ENCODE measurements at places on chromosomes 2 and 18.

GRCh38 chr2:29082804-29083495 is 8.6 kb upstream of the PCARE start:
- no peak for DNase-seq

GRCh38 chr2:21643180-21643579 is 519.4 kb downstream of the TDRD15 start:
- DNase-seq: no peak

GRCh38 chr2:170848587-170848986 is 31.9 kb downstream of the GAD1 start:
- DNase-seq: no peak

DNA sequence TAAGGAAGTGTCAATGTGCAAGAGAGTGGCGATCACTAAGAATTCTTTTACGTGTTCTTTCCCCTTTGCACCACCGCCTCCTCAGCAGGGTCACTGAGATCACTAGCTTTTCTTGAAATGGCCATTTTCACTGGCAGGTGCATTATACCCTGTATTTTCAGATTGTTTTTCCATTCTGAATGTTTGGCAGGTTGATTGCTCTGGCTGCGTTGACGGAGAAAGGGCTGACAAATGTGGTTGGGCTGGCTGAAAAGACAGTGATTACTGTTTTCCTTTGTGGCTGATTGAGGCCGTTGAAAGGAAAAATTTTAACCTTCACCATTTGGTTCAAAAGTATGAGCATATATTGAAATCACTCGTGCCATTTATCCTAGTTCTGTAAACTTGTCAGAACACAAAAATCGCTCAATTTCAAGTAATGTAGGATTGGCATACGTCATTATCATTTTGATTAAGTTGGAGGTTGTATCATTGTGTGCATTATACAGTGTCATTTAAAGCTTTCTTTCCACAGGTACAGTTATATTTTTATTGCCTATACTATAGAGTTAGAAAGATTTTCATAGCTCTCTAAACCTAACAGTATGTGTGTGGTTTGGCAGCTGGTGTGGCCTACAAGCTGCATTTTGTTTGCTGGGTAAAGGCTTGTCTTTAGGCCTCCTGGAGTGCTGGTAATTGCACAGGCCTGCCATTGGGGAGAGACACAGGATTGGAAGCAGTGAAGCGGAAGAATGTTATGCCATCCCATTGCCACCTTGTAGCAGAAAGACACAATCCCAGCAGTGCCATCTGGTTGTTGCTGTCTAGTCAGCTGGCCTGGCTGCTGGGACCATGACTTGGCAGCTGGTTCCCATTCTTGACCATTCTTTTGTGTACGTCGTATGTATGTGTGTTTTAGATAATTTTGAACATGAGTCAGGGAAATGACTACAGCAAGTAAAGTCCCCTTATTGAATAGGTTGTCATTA is 36.7 kb downstream of the DYNC1I2 start:
- DNase-seq: no peak

GRCh38 chr2:207528980-207529329 is 807 bp upstream of the CREB1 start:
- peak; percentile 50 for DNase-seq

DNA sequence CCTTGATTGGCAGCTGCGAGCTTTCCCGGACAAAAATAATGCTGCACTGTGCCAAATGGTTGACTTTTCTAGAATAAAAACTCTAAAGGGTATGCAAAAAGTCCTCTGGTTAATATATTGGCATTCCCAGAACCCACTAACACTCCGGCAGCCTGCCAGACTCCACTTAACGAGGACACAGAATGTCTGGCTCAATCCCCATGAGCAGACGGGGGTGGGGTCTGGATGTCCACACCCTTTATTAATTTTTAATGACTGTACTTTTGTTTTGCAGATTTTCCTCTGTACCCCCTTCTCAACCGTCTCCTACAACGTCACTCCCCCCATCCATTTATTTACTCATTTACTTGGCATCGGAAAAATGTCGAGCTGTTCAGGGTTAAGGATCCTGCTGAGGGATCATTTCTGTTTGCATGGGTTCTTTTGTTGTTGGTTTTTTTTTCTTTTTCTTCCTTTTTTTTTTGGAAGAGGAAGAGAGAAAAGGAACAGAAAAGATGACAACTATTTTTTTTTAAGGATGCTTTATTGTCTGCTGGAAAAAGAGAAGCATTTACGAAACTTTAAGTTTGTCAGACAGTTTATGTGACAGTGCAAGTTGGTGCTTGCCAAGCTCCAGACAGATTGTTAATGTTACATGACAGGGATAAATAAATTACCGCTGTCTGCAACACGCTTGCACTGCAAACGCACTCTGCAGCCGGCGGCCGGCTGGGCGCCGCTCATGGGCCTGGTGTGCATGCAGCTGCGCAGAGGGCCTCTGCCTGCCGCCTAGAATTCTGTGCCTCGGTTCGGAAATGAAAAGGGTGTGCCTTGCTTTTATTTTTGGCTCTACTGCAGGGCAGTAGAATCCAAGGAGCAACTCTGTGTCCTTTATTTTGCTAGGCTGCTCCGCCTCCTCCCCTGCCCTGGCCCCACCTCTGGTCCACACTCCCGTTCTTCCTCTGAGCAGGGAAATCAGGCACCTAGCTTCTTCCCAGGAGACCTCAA is 3.6 kb downstream of the LDLRAD4 start:
- no peak for DNase-seq

GRCh38 chr2:212193056-212193455 is 345.5 kb downstream of the ERBB4 start:
- DNase-seq: no peak

DNA sequence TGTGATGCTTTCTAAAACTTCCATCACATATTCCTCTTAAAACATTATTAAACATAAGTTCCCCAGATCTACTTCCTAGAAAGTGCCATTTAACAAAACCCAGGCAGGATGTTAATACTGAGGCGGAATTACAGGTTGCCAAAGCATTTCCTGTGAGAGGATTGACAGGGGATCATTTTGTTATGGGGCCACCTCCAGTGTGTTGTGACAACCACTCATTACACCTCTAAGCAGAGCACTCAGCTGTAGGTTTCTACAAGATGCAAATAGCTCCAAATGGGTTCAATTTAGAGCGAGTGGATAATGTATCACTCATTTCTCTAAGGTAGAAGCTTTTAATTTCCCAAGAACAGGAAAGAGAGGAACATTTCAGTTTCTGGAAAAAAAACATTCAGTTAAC is 1429.5 kb upstream of the ACVR2A start:
- no peak for DNase-seq

GRCh38 chr18:75160364-75160763 is 48.6 kb downstream of the PTGR3 start:
- no peak for DNase-seq

DNA sequence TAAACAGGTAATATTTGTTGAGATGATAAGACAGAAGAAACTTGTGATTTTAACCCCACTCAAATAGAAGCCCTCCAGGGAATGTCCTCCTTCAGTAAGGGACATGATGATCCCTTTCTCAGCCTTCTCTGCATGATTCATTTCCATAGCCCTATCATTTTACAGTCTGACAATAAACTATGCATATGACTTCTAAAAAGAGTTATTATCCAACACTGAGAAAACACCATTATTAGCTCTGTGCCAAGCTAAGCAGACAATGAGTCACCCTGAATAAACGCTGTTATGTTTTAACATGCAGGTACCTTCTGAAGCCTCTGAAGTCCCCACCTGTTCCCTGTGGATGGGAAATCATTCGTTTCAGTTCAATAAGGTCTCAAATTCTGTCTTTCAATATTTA is 54.7 kb downstream of the DTNB start:
- no peak for DNase-seq

DNA sequence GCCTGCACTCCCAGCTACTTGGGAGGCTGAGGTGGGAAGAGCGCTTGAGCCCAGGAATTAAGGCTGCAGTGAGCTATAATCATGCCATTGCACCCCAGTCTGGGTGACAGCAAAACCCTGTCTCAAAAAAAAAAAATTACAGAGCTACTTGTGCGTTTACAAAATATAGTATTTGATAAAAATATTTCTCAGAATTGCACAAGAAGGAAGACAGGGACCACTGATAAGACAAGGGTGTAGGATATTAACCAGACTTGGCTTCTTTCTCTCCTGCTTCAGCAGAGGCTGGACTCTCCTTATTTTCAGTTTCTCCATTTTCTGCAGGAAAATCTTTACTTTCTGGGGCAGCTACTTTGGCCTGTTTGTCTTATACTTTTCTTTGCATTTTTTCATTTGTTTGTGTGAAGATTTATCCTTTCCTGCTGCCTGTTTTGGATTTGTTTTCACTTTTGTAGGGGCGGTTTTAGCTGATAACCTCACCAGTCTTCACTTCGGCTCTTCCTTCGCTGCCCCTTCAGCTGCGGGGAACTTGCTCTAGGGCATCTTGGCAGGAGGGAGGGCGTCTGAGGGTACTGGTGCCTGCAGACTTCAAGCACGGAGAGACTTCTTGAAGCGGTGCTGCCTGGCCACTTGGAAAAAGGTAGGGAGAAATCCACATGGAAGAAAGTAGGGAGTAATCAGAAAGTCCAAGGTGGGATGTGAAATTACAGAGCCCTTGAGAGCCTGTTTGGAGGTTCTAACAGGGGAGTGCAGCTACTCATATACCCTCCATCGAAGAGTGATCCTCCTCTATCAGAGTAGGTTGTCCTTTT is 14.9 kb upstream of the ZDBF2 start:
- no peak for DNase-seq

DNA sequence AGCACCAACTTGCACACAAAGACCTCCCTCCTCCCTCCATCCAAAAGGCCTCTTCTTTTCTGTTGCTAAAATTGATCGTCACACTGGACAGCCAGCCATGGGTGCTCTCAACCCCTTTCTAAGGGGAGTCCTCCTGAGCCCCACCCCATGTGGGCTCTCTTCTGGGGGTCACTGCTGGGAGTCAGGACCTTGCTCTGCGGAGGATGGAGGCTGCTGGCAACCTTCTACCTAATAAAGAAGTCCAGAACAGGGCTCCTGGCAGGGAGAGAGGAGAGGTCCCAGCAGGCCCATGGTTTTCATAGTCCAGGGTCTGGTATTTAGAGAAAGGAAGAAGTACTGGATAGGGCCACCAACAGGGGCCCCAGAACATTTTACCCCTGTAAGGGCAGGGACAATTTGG is 67.6 kb upstream of the OTOS start:
- no peak for DNase-seq

DNA sequence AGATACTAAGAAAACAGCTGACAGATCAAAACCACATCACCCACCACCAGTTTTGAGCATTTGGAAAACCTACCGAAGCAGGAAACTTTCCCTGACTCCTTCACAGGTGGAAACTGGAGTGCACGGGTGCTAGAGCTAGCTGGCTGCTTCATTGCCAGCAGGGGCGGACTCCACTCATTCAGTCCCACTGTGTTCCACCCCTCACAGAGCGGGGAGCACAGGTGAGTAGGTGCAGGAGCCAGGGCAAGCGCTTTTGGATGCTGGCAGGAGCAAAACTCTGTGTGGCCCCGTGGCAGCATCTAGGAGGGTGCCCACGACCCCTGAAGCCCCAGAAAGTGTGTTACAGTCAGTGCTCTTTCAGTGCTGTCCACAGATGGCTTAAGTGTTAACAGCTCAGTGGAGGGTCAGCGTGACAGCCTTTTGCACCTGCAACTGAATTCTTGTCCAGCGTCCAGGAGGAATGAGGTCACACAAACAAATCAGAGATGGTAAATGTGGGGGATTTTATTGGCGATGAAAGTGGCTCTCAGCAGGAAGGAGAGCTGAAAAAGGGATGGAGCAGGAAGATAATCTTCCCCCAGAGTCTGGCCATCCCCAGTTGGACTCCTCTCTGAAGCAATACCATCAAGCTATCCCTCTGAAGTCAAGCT is 71.1 kb downstream of the TMEM163 start:
- no peak for DNase-seq

DNA sequence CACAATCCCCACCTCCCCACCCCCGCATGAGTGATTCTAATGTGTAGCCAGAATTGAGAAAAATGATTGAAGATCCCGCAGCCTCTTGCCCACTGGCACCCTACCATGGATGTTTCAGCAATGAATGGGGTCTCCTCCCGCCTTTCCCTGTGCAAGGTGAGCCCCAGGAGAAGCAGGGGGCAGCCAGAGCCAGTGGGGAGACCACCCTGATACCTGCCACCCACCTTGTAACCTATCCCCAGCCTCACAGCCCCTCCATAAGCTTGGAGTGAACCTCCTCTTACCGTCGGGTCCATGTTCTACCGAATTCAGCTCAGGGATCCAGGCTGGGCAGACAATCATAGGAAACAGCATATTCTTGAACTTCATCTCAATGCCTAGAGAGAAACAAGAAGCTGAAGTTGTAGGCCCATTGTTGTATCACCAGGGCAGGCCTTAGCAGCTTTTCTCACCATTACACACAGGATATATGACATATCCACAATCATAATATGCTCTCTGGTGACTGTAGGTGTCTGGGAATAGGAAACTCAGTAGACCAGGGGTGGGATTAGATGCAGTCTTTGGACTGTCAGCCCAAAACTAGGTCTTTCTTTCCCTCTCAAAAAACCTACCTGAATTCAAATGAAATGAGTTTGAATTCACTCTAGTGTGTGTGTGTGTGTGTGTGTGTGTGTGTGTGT is 30.9 kb downstream of the XDH start:
- DNase-seq: no peak

DNA sequence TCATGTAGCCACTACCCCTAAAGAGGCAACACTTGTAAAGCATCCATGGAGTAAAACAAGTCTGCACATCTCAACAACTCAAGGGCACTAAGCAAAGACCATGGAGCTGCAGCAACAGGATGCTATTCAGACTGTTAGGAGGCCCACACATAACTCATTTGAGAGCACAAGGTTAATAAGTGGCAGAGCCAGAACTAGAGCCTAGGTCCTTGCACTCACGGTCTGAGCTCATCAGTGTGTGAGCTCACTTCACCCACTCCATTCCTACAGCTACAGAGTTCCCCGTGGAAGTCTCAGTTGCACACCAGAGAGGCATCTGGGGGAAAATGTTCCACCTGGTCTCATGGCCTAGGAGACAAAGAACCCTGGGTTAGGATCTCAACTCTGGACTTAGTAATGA is 35.0 kb downstream of the TTC32 start:
- no peak for DNase-seq

DNA sequence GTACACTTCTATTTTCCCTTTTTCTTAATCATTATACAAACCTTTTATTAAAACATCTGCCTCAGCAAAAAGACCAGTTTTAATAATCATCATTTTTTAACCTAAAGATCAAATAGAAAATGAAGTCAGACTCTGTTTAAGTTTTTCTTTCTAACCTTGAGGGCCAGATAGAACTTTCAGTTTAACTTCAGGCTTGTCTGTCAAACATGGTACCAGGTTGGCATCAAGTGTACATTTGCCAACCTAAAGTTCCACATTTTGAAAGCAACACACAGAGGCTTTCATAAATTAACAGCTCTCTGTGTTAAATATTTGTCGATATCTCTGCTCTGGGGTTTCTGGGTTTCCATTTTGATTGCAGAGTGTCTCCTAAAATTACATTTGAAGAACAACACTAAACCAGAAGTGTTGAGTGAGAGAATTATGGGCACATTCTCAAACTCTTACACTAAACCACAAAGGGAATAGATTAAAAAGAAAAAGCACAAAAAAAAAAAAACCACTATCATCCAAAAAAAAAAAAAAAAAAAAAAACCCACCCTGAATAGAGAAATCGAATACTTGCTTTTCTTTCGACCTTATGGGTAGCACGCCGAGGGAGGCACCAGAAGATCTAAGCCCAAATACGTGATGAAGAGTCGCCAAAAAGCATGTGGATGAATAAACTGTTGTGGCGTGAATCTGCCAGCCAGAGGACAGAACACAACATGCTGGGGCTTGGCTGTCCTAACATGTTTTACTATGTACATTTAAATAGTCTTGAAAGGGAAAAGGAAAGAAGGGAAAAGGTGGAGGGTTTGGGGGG is 166.2 kb downstream of the TCF4 start:
- DNase-seq: no peak
